ENCODE measurements at places on chromosomes 11 and 22. TPM values are rescaled to one million over a fixed set of nuclear protein-coding genes. Genes with fewer than 3 reads are reported as not detected.

Gene SCGB1A1
- total RNA-seq = not detected

Gene SEC14L6
- 0.07 TPM for total RNA-seq

- H3K36me3 ChIP-seq = no peaks in the 10 kb centered on the region
- no peak overlapping the region for H3K4me3 ChIP-seq
- H3K27me3 ChIP-seq = peaks cover 23% of the 10 kb centered on the region
- no peak overlapping the region for H3K27ac ChIP-seq
- H3K4me1 ChIP-seq = peaks cover 4% of the 10 kb centered on the region
Observed at GRCh38 chr11:20278727-20279126, 84.8 kb upstream of the HTATIP2 start.

DNA sequence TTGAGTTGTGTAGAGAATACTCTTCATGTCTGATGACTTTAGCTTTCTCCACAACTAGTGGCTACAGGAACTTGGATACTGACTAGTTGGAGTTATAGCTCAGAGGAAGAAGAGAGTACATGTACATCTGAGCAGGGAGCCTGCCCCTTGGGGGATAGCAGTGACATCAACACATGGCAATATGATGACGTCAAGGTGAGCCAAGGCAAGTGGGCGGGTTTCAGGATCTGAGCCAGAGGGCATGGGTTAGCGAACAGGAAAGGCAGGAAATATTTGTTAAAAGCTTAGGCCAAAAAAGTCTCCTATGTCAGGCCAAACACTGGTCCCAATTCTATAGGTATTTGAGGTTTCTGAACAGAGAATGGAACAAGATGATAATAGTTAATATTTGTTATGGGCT is 42.0 kb upstream of the HORMAD2 start:
- no peak overlapping the region for H3K4me3 ChIP-seq
- no peak overlapping the region for H3K27ac ChIP-seq
- no peak for DNase-seq
- H3K4me1 ChIP-seq = no peaks in the 10 kb centered on the region
- no peaks in the 10 kb centered on the region for H3K36me3 ChIP-seq

- DNase-seq = no peak
- H3K4me3 ChIP-seq = no peak overlapping the region
- H3K27ac ChIP-seq = no peak overlapping the region
- peaks cover 7% of the 10 kb centered on the region for H3K27me3 ChIP-seq
- peaks cover 3% of the 10 kb centered on the region for H3K4me1 ChIP-seq
Observed at GRCh38 chr11:68998390-68998911, 14.6 kb downstream of the MRGPRF start.

DNA sequence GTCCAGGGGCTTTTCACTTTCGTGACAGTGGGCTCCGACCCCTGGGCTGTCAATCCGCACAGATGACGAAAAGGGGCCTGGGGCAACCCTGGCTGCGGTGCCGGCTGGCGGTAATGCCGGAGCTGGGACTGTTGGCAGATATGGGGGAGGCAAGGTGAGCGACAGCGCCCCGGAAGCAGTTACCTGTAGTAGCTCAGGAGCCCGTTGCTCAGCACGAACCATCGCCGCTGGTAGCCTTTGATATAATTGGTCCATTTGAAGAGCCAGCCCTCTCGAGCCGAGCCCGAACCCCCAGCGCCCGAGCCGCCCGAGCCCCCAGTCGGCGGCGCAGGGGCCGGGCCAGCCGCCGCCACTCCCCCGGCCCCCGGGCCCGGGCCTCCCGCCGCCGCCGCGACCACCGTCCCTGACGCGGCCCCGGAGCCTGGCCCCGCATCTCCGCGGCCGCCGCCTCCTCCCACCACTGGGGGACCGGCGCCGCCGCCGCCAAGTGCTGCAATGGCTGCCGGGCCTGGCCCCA is 396 bp downstream of the OSBP start:
- peaks cover 52% of the 10 kb centered on the region for H3K4me1 ChIP-seq
- DNase-seq = peak; percentile 77
- no peaks in the 10 kb centered on the region for H3K27me3 ChIP-seq
- H3K27ac ChIP-seq = peak overlapping the region; percentile 95
- peak overlapping the region; percentile 99 for H3K4me3 ChIP-seq

- no peak for DNase-seq
- H3K27me3 ChIP-seq = no peaks in the 10 kb centered on the region
- H3K36me3 ChIP-seq = no peaks in the 10 kb centered on the region
- no peak overlapping the region for H3K4me3 ChIP-seq
- H3K4me1 ChIP-seq = no peaks in the 10 kb centered on the region
Observed at GRCh38 chr11:80281194-80281593, 840.4 kb upstream of the TENM4 start.

- H3K4me1 ChIP-seq = no peaks in the 10 kb centered on the region
- no peaks in the 10 kb centered on the region for H3K27me3 ChIP-seq
- H3K36me3 ChIP-seq = no peaks in the 10 kb centered on the region
- no peak overlapping the region for H3K4me3 ChIP-seq
- no peak overlapping the region for H3K27ac ChIP-seq
Observed at GRCh38 chr11:1194977-1195681, 27.7 kb upstream of the MUC5B start.

DNA sequence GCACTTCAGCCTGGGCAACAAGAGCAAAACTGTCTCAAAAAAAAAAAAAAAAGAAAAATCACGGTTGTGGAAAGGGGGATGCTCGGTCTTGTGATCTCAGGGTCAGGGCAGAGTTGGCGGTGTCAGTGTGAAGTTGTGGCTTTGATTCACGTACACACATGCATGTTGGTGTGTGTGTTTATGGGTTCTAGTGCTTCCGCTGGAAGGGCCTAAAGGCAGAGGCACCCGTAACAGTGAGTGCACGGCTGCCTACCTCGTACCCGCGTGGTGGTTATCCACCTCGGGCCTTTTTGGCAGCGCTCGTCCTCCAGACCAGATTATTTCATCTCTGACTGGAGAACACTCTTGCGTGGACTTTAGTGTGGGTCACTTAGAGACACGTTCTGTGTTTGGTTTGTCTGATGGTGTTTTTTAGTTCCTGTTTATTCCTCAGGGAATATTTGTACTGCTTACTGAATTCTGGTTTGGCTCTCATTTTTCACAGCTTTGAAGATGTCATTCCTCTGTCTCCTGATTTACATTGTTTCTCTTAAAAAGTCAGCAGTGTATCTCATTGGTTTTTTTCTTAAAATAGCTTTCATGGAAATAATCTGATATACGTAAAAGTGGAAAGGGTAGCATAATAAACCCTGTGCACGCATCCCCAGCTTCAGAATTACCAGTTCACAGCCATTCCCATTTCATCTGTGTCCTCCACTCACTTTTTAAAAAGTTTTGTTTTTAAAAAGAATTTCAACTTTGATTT is 15.6 kb downstream of the ZBED4 start:
- H3K27me3 ChIP-seq = no peaks in the 10 kb centered on the region
- no peak overlapping the region for H3K4me3 ChIP-seq
- H3K4me1 ChIP-seq = peaks cover 63% of the 10 kb centered on the region
- no peak for DNase-seq
- peaks cover 68% of the 10 kb centered on the region for H3K36me3 ChIP-seq

DNA sequence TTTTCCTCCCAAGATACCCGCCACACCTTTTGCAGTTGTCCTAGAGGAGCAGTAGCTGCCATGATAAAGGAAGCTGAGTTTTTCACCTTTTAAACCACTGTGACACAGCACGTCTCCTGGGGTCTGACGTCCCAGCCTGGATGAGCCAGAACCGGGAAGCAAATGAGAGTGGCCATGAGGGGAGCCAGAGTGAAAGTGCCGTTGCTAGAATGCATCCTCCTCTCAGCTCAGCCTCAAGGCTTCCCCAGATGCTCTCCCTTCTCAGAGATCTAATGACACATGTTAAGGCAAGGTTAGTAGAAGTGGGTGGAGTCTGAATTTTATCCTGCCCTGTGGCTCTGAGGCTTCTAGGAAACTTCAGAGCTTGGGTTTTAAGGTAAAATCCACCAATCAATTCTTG is 23.4 kb upstream of the HTR3A start:
- no peak overlapping the region for H3K27ac ChIP-seq
- no peak overlapping the region for H3K4me3 ChIP-seq
- DNase-seq = no peak
- H3K4me1 ChIP-seq = no peaks in the 10 kb centered on the region

GRCh38 chr11:119130662-119131061 is 9.3 kb downstream of the HINFP start:
- H3K36me3 ChIP-seq = peaks cover 34% of the 10 kb centered on the region
- no peak for DNase-seq
- H3K27ac ChIP-seq = no peak overlapping the region

GRCh38 chr11:10857709-10858438 is at the start of gene ZBED5:
ZBED5 (minus strand) TSS chr11:10858053; CDS start chr11:10854945, 3,108 bp downstream.
- peak within 1 kb of the TSS; percentile 100 for H3K27ac ChIP-seq
- peaks cover 33% of the 10 kb centered on the region for H3K4me1 ChIP-seq
- DNase-seq = peak; percentile 97
- no peaks in the 10 kb centered on the region for H3K27me3 ChIP-seq
- H3K4me3 ChIP-seq = peak within 1 kb of the TSS; percentile 98

- no peak for DNase-seq
- H3K4me1 ChIP-seq = peaks cover 3% of the 10 kb centered on the region
- peaks cover 7% of the 10 kb centered on the region for H3K27me3 ChIP-seq
Observed at GRCh38 chr11:68970921-68971636, 9.7 kb downstream of the MRGPRD start.

DNA sequence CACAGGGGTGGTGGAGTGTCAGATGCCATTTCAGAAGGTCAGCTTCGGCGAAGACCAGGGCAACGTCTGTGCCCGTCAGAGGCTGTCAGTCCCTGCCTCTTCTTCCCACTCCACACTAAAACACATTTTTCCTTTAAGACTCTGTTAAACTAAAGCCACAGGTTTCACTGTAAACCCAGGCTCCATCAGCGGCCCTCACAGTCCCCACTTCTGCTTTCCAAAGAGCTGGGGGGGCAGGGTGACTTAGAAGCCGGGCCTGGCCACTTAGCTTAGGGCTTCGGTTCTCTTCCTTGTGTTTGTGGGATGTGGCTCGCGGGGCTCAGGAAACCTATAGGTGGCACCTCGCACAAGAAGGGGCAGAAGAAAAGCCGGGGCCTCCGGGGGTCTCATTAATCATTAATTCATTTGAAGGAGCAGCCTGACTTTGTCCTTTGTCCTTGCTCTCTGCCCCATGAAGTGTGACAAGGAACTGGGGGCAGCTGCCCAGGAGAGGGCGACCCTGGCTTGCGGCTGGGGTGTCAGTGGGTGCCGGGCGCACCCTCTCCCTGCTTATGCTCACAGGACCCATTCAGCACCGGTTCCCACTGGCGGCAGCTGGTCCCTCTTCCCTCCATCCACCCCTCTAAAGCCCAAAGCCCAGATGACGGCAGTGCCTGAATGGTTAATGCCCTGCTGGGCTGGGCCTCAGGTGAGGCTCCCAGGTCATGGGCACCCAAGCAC is 4.1 kb downstream of the SLC25A45 start:
- H3K36me3 ChIP-seq = no peaks in the 10 kb centered on the region
- H3K27ac ChIP-seq = no peak overlapping the region
- no peaks in the 10 kb centered on the region for H3K27me3 ChIP-seq
- H3K4me3 ChIP-seq = no peak overlapping the region
- H3K4me1 ChIP-seq = peaks cover 21% of the 10 kb centered on the region
- no peak for DNase-seq

GRCh38 chr11:17498475-17498874 is 21.8 kb upstream of the ABCC8 start:
- peaks cover 7% of the 10 kb centered on the region for H3K27me3 ChIP-seq
- H3K4me1 ChIP-seq = no peaks in the 10 kb centered on the region
- H3K27ac ChIP-seq = no peak overlapping the region
- DNase-seq = no peak
- no peak overlapping the region for H3K4me3 ChIP-seq

- no peak for DNase-seq
- H3K27ac ChIP-seq = no peak overlapping the region
- peaks cover under 1% of the 10 kb centered on the region for H3K4me1 ChIP-seq
Observed at GRCh38 chr11:74316772-74317505, 5.5 kb upstream of the P4HA3 start.

DNA sequence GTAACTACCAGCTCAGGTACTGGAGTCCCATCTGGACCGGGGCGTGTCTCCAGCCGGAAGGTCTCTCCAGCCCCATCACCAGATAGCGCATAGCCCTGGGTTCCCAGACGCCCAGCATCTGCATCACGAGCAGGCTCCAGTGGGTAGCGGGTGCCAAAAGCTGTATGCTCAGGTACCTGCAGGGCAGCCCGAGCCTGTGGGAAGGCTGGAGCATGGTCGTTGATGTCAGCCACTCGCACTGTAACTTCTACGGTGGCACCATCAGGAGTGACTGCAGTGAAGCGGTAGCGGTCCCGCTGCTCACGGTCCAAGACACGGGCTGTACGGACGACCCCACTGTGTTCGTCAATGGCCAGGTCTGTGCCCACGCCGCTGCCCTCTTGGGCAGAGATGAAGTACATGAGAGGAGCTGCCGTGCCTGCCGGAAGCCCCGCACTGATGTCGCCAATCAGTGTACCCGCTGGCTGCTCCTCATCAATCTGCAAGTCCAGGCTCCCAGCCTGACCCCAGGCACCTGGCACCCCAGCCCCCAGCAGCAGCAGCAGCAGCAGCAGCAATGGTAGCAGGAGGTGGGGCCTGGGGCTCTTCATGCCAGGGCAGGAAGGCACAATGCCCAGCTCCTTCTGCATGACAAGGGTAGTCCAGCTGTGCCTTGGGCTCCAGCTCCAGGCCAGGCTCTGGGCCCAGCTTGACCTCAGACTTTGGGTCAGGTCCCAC is 14.5 kb downstream of the DCHS1 start:
- no peak overlapping the region for H3K27ac ChIP-seq
- H3K4me3 ChIP-seq = no peak overlapping the region
- H3K36me3 ChIP-seq = no peaks in the 10 kb centered on the region

DNA sequence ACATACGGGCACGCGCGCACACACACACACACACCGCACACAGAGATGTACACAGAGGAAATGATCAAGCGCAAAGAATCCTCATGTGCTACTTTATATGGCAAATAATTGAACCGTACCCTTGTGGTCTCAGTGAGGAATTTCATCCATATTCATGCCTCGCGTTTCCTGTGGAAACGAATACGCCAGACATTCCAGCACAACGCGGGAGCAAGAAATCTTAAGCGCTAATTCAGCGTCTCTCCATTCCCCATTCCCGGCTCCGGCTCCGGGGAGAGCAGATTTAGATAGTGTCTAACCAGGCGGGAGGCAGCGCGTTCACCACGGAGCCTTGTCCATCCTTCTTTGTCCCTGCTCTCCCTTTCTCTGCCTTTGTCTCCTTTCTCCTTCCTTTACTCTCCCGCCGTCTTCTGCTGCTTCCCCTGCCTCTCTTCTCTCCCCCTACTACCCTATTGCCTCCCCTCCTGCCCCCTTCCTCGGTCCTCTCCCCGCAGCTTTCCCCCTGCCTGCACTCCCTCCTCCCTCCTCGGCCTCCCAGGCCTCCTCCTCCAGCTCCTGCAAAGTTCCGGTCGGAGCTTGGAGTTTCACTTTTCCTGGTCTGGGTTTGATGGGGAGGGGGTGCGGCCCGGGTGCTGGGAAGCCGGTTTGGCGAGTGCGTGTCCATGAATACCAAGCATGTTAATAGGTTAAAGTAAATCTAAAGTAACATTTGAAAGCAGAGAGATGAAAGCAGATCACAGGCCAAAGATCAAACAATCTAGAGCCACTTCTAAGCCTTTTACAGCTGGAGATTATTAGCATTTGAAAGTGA is 579.3 kb downstream of the BUD13 start:
- H3K36me3 ChIP-seq = no peaks in the 10 kb centered on the region
- no peak overlapping the region for H3K27ac ChIP-seq
- H3K4me3 ChIP-seq = no peak overlapping the region
- DNase-seq = no peak
- peaks cover 28% of the 10 kb centered on the region for H3K27me3 ChIP-seq

GRCh38 chr11:75513250-75513649 is 12.5 kb downstream of the GDPD5 start:
- H3K27ac ChIP-seq = no peak overlapping the region
- peaks cover 26% of the 10 kb centered on the region for H3K4me1 ChIP-seq
- peaks cover 5% of the 10 kb centered on the region for H3K27me3 ChIP-seq
- peaks cover 3% of the 10 kb centered on the region for H3K36me3 ChIP-seq
- DNase-seq = no peak

Data from activated CD8-positive, alpha-beta memory T cell treated with anti-CD3 and anti-CD28 coated beads, Interleukin-2, amount 10 ng/mL, durations not matched to agents 7 days and 5 days (primary cell).